ELR (cell line): ENCODE measurements at places on chromosomes 7 and 10.

DNA sequence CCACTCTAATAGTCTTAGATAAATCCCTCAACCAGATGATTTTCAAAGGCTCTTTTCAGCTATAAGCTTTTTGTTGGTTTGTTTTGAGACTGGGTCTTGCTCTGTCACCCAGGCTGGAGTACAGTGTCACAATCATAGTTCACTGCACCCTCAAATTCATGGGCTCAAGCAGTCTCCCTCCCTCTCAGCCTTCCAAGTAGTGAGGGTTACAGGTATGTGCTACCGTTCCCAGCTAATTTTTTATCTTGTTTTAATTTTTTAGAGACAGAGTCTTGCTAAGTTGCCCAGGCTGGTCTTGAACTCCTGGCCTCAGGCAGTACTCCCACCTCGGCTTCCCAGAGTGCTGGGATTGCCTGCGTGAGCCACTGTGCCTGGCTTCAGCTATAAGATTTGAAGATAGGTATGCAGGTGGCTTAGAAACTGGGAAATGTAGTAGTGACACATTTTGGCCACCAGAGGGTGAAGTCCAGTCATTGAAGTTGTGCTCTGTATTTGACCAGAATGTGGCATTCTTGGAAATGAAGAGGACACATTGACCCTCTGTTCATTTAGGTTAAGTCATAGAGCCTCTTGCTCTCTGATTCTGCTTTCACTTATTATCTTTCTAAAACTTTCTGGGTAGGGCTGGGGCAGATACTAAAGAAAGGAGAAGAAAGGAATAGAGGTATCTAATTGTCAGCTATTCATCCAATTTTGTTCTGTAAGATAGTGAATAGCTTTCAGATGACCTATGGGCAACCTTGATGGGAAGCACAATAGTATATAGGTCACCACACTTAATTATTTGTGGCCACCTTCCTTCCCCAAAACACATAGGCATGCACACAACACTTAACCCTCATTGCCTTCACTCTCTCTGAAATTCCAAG lies 36.0 kb downstream of the R3HCC1L start:
- DNase-seq, result peak; percentile 57

DNA sequence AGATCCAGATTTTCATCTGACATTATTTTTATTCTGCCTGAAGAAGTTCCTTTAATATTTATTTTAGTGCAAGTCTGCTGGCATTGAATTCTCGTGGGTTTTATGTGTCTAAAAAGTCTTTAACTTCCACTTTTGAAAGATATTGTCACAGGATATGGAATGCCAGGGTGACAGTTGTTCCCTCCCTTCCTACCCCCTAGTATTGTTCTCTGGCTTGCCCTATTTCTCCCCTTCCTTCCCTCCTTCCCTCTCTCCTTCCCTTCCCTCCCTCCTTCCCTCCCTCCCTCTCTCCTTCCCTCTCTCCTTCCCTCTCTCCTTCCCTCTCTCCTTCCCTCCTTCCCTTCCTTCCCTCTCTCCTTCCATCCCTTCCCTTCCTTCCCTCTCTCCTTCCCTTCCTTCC lies 14.9 kb downstream of the OLAH start:
- no peak for DNase-seq

GRCh38 chr7:45626441-45627430 lies 52.6 kb downstream of the ADCY1 start:
- DNase-seq, result no peak

- DNase-seq, result no peak
Observed at GRCh38 chr7:105886776-105887175, 10.4 kb upstream of the ATXN7L1 start.

GRCh38 chr10:130416334-130417150 lies 280.4 kb downstream of the GLRX3 start:
- no peak for DNase-seq

DNA sequence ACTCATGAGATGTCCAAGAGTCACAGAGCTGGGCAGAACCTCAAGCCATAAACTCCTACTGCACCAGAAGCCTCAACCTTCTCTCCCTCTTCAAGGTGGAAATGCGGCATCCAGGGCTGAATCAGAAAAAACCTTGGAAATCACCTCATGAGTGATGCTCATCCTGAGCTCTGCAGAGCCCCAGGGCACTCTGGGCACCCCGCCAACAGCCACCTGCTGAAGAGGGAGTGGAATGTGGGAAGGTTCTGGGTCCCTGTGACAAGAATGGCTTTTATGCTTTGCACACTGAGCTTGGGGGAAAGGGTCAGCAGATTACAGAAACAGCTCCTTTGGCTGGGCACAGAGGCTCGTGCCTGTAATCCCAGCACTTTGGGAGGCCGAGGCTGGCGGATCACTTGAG lies 18.8 kb downstream of the NUDT1 start:
- DNase-seq, result peak; percentile 74

- DNase-seq, result no peak
Observed at GRCh38 chr10:125609859-125610258, 73.1 kb downstream of the TEX36 start.

GRCh38 chr10:77421591-77421990 lies 216.0 kb downstream of the KCNMA1 start:
- DNase-seq, result no peak

DNA sequence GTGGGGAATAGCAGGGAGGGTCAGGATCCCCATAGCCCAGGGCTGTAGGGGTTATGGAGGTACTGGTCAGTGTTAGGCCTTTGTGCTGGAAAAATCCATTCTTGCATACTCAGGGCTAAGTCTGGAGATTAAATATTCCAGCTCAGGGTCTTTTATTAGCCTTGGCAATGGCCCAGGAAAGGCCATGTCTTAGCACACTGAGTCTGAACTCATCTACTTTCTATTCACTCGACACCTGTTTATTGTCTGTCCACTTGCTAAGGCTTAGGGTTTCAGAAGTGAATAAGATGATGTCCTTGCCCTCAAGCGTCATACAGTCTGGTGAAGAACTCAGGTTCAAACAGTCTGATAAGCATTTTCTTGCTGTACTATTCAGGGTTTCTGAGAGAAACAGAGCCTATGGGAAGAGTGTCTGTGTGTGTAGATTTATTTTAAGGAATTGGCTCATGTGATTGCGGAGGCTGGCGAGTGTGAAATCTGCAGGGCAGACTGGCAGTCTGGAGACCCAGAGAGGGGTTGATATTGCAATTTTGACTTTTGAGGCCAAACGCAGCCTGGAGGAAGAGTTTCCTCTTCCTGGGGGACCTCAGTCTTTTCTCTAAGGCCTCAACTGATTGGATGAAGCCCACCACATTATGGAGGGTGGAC lies 135.8 kb downstream of the RAMP3 start:
- no peak for DNase-seq
